ENCODE measurements at places on chromosomes 7 and 10. TPM values are rescaled to one million over a fixed set of nuclear protein-coding genes. Genes with fewer than 3 reads are reported as not detected.

The ARHGEF35 gene
- 5.1 TPM for total RNA-seq

- no peak for DNase-seq
Measured at GRCh38 chr10:5095687-5096086, 1.5 kb downstream of the AKR1C3 start.

- no peak for DNase-seq
Measured at GRCh38 chr7:152522571-152523067, 86.8 kb upstream of the KMT2C start.

The GHRHR gene
- not detected for total RNA-seq

All from spleen (tissue), 13 donors.